GM23338 (cell line): ENCODE measurements at places on chromosomes 7 and 10. TPM values are rescaled to one million over a fixed set of nuclear protein-coding genes. Genes with fewer than 3 reads are reported as not detected.

SAP25 gene
- 2.0 and 4.1 TPM in 2 replicates for total RNA-seq

AKR1C1 gene
- 2.9 and 5.1 TPM in 2 replicates for total RNA-seq

PAOX gene
- 8.7 and 8.8 TPM in 2 replicates for total RNA-seq

GRCh38 chr10:33799281-33799943, 464.9 kb upstream of the NRP1 start:
- DNase-seq = no peak

- DNase-seq = no peak
These were observed 1.2 kb upstream of the C10orf143 start for GRCh38 chr10:130111852-130112180.

DNA sequence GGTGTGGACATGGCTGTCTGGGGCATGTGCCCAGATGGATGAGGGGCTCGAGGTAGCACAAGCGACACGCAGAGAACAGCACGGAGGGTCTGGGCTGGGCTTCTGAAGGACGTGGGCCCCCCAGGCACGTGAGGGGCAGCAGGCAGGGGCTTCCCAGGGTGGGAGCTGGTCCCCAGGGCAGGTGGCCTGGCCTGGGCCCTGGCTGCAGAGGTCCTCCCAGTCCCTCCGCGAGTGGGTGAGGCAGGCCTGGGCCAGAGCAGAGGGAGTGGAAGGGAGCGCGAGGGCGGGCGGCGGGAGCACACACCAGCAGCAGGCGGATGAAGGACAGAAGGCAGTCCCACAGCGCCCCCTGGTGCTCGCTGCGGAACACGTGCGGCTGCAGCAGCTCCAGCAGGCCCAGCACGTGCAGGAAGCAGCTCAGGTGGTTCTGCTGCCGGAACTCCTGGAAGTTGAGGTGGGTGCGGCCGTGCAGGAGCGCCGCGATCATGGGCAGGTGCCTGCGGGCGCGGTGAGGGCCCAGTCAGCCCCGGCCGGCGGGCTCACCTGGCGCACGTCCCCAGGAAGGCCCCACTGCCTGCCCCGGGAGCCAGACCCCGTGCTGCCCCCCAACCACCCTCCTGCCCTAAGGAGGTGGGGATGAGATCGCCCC, 14.7 kb upstream of the MICALL2 start:
- peak; percentile 93 for DNase-seq
